ENCODE measurements at places on chromosomes 7 and 10.

DNA sequence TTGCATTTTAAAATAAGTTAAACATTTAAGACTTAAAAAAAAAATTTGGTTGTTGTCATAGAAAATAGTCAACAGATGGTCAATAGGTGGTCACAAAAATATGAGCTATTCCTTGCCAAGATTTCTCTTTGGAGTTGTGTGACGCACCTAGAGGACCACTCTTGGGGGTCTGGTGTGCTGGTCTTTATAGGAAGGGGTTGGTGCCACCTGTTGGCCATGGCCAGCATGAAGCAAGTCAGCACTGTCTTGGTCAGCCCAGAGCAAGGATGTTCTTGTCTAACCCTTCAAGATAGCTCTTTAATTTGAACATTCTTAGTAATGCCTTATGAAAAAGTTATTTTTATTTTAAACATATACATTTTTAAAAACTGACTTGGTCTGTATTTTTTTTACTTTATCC, 267.9 kb upstream of the CNTNAP2 start:
- peak; percentile 6 for DNase-seq

DNA sequence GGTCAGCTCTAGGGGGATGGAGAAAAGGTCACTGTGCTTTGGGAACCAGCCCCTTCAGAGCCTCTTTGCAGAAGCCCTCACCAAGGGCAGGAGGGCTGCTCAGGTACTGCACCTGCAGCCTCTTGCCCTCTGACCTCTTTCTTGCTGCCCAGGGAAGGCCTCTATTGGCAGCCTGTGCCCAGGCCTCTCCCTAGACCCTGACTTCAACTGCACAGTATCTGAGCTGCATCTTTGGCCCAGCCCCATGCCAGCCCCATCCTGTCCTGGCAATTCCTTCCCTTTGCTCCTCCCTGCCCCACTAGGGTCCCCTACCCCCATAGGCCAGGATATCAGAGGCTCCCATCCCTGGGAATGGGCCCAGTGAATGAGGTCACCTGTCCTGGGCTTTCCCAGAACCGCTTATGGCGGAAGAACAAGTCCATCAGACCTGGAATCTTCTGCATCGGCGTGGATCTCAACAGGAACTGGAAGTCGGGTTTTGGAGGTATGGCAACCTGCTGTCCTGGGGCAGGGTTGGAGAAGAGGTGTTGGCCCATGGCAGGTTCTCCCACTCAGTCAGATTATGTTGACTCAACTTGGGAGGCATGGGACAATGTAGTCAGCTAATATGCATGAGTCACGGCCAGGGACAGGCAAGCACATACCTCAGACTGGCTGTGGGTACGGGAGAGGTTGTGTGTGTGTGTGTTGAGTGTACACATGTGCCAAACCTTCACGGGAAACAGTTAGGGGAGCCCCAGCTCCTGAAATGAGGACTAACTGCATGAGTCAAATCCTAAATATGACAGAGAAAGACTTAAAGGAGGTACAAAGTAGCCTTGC, 17.1 kb upstream of the CPA1 start:
- peak; percentile 98 for DNase-seq

DNA sequence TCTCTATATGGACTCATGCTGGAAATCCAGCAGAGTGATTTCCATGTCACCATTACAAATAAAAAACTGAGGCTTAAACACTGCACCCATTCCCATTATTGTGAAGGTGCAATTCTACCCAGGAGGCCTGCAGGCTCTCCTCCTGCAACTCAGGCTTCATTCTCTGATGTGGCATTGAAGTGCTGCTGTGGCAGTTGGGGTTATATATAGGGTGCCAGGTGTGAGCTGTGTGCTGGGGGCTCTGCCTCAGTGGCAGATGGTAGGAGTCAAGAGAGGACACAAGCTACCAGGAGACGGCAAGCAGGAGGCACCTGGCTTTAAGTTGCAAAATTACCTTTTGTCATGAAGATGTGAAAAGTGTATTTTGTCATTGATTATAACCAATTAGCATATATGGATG, 21.3 kb downstream of the ZNF107 start:
- DNase-seq, result no peak

DNA sequence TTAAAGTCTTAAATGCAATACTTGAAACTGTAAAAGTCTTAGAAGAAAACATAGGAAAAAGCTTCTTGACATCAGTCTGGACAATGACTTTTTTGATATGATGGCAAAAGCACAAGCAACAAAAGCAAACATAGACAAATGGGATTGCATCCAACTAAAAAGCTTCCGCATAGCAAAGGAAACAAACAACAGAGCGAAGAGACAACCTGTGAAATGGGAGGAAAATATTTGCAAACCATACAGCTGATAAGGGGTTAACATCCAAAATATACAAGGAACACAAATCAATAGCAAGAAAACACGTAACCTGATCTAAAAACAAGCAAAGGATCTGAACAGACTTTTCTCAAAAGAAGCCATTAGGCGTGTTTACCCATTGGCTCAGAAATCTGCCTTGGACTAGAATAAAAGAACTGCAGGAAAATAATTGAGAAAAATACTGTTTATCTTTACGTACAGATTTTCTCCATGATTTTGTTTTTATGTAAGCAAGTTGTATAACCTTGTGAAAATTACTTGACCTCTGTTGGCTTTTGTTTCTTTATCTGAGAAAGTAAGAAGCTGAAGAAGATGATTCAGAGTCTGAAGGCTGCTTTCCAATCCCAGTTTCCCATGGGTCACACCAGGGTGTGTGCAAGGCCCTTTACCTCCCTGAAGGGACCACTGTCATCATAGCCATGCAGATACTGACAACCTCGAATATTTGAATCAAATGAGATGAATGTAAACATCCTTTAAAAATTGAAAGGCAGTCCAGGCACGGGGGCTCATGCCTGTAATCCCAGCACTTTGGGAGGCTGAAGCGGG, 99.1 kb upstream of the LANCL2 start:
- no peak for DNase-seq

GRCh38 chr7:113202284-113202683, 83.9 kb upstream of the SMIM30 start:
- no peak for DNase-seq

- no peak for DNase-seq
Measured at GRCh38 chr10:106183041-106183440, 981.5 kb downstream of the SORCS1 start.

DNA sequence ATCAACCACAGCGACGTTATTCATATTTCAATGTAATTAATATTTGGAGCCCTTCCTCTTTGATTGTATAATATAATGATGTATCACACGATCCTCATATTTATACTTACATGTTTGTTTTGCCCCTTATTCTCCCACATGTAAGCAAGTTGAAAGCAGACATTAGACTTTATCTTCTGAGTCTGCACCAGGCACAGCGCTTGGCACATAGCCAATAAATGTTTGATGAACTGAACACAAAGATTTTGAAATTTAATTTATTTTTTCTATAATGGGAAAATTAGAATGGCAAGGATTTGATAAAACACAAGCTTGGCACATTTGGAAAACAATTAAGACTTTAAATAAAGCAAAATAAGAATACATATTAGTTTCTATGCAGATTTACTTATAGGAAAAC, 31.6 kb downstream of the ZFAND4 start:
- no peak for DNase-seq

DNA sequence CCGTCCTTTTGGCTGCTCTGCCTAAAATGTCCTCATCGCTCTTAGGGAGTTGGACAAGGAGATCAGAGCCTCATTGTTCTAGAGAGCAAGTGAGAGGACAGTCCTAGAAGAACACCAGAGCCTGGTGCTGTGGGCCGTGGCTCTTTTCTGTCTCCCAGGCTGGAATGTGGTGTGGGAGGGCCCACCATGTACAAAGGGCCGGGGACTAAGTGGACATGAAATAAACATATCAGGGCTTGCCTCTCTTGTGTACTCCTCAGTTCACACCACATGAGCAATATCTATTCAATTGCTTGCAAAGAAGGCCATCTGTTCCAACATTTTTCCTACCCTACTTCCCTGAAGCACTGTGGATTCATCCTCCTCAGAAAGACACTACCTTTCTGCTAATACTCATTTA, 510.4 kb downstream of the SUGCT start:
- DNase-seq, result no peak

GRCh38 chr7:127150543-127150942, 102.2 kb downstream of the GRM8 start:
- DNase-seq, result no peak

GRCh38 chr10:121631365-121632029, 33.3 kb upstream of the FGFR2 start:
- no peak for DNase-seq

- peak; percentile 23 for DNase-seq
Measured at GRCh38 chr7:77685233-77685632, 11.0 kb upstream of the RSBN1L start.

DNA sequence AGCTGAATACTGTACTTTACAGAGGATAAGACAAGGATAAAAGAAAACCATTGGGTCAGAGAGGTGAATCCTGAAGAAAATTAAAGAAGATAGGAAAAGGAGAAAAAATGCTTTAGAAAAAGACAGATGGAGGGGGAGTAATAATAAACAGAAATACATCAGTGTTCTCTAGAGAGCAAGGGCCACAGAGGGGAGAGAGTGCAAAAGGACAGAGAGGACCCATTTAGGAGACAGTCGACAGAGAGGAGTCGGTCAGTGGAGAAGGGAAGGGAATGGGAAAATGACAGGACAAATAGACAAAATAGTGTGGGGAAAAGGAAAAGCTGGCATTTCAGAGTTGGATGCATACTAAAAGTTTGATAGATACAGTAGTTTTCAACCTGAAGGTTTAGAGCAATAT, 287.0 kb downstream of the DOCK4 start:
- no peak for DNase-seq

DNA sequence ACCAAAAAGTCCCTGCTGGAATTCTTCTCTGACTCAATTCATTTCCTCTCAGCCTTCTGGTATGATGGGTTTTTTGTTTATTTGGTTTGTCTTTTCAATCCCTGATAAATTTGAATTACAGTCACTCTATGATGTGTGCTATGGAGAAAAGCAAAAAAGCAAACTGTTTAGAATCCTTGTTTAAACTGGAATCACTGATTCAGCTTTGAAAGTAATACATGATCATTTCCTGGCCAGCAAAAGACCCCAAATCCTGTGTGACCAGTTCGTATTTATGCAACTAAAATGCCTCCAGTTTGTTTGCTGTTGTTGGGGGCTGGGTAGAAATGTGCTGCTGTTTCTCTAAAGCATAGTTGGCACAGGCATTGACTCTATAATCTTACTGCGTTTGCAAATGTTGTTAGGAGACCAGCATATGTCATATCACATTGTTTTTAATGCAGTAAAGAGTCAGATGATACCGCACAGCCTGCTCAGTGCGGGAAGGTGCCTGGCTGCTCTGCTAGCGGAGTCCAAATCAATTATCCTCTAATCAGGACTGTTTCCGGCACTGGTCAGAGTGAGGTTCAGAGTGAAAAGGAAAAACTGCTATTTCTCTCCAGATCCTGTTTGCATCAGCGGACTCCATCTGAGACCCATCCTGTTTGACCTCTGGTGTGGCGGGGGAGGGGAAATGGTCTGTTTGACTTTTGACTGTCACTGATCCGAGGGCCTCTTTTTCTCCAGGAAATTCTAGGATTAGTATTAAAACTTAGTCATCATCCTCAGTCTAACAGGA, 40.6 kb upstream of the ADD3 start:
- DNase-seq, result peak; percentile 68

DNA sequence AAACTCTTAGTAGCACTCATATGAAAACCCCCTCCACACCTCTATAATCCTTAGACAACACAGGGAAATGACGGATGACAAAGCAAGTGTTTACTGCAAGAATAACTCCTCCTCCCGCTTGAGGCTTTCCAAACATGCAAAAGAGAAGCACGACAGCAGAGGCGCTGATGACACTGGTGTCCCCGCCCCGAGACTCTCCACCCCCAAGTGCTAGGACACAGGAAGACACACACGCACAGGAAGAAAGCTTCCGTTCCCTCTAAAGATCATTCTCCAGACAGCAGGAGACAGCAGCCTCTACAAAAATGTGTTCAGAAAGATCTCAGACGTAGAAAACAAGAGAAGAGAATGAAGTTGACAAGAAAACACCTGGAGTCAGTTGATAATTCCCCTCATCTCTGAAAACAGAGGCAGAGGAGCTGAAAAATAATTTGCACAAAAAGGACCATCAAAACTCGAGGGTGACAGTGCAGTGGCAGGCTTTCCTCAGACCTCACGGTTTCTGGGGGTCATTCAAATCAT, 90.2 kb downstream of the DLG5 start:
- DNase-seq, result peak; percentile 42

DNA sequence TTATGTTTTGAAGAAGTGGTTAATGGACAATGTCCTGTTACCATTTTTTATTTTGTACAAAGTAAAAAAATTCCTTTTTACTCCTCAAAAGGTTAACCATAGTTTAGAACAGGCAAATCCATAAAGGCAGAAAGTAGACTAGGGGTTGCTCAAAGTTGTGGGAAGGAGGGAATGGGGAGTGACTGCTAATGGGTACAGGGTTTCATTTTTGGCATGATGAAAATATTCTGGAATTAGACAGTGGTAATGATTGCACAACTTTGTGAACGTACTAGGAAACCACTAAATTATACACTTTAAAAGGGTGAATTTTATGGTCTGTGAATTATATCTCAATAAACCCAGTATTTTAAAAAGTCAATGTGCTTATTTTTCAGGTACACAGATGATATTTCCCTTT, 35.4 kb upstream of the CDK14 start:
- peak; percentile 42 for DNase-seq

- no peak for DNase-seq
Measured at GRCh38 chr10:21363731-21364104, 161.8 kb downstream of the SKIDA1 start.

- DNase-seq, result no peak
Measured at GRCh38 chr10:88787463-88787862, 15.1 kb upstream of the LIPM start.

DNA sequence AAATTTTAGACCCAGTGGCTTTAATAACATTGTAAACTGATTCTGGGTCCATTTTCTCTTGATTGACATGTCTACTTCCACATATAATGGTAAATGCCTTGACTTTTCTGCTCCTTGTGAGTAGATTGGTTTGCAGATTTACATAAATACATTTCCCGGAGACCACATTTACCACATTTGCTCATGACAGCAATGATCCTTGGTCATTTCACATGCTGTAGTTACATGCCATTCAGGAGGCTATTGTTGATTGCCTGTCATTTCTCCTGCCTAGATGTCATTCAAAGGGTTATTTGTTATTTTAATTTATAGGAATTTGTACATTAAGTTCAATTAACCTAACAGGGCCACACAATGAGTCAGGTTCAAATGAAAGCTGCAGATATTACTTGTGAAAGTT, 280.5 kb downstream of the CNTNAP2 start:
- DNase-seq, result no peak

GRCh38 chr10:133415752-133416151, 8.7 kb downstream of the SPRN start:
- no peak for DNase-seq

- DNase-seq, result no peak
Measured at GRCh38 chr7:93592588-93593266, 18.2 kb upstream of the CALCR start.

DNA sequence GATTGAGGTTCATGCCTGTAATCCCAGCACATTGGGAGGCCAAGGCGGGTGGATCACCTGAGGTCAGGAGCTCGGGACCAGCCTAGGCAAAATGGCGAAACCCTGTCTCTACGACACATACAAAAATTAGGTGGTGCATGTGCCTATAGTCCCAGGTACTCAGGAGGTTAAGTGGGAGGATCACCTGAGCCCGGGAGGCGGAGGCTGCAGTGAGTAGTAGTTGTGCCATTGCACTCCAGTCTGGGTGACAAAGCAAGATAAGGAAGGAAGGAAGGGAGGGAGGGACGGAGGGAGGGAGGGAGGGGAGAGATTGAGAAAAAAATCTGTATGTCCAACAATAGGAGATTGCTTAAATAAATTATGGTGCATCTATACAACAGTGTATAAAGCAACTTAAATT, 13.2 kb downstream of the TLL2 start:
- DNase-seq, result no peak

- no peak for DNase-seq
Measured at GRCh38 chr7:132169730-132170129, 406.5 kb downstream of the PLXNA4 start.
